DMS79 (cell line): ENCODE measurements at places on chromosomes 5 and 9.

DNA sequence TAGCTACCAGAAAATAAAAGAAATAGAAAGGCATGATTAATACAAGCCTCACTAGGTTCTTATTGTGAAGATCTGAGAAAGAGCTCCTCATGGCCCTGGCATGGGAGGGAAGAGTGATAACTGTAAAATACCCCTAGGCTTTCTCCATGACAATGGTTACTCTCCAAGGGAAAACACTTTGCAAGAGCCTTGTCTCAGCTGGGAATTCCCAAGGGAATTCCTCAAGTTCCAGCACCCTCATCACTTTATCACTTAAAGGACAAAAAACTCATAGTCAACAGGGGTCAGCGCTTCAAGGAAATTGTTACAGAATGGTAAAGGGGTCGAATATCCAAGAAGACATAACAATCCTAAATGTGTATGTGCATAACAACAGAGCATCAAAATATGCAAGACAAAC, 21.2 kb downstream of the SYK start:
- no peak for DNase-seq

GRCh38 chr5:2680979-2681378, 70.5 kb downstream of the IRX2 start:
- no peak for DNase-seq

- no peak for DNase-seq
These were observed 5.6 kb downstream of the C5orf24 start for GRCh38 chr5:134851307-134851923.

- DNase-seq: no peak
These were observed 59.3 kb downstream of the OSTF1 start for GRCh38 chr9:75147638-75148037.

- DNase-seq: no peak
These were observed 35.9 kb upstream of the NANS start for GRCh38 chr9:98020476-98021145.
